Activated CD8-positive, alpha-beta memory T cell treated with anti-CD3 and anti-CD28 coated beads, Interleukin-2, amount 10 ng/mL, durations not matched to agents 7 days and 5 days (primary cell): ENCODE measurements at places on chromosomes 2 and 18. TPM values are rescaled to one million over a fixed set of nuclear protein-coding genes. Genes with fewer than 3 reads are reported as not detected.

DNA sequence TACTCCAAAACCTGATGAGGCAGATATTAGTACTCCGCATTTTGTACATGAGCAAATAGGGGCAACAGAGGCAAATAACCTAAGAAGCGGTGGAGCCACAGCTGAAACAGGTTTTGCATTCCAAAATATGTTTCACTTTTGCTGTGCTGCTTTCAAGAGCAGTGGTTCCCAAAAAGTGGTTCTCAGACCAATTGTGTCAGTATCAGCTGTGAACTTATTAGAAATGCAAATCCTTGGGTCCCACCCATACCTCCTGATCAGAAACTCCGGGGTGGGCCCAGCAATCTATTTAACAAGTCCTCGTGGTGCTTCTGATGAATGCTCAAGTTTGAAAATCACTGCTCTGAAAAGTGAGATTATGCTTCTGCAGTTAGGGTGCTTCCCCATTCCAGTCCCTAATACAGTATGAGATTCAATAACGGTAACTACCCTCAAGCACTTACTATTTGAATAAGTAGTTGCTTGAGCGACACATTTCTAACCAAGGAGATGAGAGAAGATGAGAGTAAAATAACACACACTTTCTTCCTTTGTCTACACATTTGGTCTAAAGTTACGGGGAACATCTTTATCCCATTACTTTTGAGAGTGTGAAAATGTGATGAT lies 17.8 kb upstream of the TCF4 start:
- H3K27me3 ChIP-seq: no peaks in the 10 kb centered on the region
- H3K4me1 ChIP-seq: no peaks in the 10 kb centered on the region
- no peak for DNase-seq
- no peak overlapping the region for H3K27ac ChIP-seq

DNA sequence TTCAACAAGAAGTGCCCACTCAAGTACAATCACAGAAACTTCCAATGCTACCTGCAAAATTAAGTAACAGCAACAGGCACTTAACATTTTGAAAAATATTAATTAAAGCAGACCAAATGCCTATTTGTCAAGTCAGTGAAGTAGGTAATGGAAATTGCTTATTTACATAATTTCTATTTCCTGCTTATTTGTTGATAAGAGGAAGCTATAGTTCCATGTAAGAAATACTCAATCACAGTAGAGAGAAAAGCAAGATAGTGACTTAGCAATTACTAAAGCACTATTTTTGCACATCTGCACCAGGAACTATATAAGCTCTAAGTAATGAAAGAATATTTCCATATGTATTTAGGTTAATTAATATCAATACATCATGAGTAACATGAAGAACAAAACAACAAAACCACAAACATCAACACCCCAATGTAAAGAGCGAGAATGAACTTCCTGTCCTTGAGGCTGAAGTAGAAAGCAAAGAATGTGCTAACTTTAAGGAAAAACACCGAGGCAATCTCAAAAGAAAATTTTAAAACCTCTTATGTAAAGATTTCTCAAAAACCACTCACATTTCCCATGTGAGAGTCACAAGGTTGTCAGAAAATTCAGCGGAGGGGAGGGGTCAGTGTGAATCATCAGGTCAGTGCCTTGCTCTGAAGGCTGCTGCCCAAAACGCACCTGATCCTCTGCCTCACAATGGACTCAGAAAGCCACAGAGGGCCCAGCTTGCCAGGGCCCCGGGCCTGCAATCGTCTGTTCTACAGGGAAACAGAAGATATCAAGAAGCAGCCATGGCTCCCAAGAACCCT lies 12.5 kb downstream of the NPC1 start:
- peaks cover 38% of the 10 kb centered on the region for H3K4me1 ChIP-seq
- peaks cover 41% of the 10 kb centered on the region for H3K36me3 ChIP-seq
- H3K27me3 ChIP-seq: no peaks in the 10 kb centered on the region
- peak overlapping the region; percentile 81 for H3K27ac ChIP-seq

DNA sequence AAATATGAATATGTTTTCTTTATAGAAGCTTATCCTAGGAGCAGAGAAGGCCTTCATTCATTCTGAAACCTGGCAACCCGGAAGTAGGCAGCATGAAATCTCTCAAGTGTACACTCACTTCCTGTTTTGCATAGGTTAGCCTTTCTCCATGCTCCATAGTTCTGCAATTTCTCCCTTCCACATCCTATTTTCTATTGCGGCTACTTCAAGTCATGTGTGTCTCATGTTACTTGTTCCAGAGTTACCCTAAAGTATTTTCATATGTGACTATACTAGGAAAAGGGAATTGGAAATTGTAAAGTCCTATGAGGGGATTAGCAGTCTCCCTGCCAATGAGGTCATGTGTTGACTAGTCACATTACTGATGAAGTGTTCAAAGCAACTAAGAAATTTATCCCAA lies 320.6 kb downstream of the NCKAP5 start:
- DNase-seq: no peak
- no peaks in the 10 kb centered on the region for H3K36me3 ChIP-seq
- H3K4me1 ChIP-seq: no peaks in the 10 kb centered on the region
- no peak overlapping the region for H3K4me3 ChIP-seq
- H3K27ac ChIP-seq: no peak overlapping the region
- no peaks in the 10 kb centered on the region for H3K27me3 ChIP-seq

GRCh38 chr2:182716650-182716979 lies 558 bp downstream of the DNAJC10 start:
- H3K36me3 ChIP-seq: peaks cover 5% of the 10 kb centered on the region
- peaks cover 8% of the 10 kb centered on the region for H3K4me1 ChIP-seq
- H3K4me3 ChIP-seq: no peak overlapping the region
- no peak overlapping the region for H3K27ac ChIP-seq

DNA sequence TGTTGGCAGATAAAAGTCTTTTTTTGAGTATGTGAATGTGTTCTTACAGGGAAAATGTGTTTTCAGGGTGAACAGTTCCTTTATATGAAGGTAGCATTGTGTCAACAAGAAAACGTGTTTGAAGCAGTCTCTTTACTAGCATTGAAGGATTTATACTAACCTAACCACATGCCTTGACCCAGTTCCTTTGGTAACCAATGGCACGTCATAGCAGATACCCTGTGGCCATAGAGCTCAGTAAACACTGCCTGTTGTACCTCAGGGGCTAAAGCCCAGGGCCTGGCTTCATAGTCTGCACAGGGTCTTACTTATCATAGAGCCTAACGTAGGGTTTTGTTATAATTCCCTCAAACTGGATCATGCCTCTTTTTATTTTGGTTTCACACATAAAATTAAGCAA lies 32.1 kb upstream of the NFU1 start:
- no peaks in the 10 kb centered on the region for H3K27me3 ChIP-seq
- no peak overlapping the region for H3K27ac ChIP-seq
- no peak overlapping the region for H3K4me3 ChIP-seq
- H3K36me3 ChIP-seq: peaks cover 41% of the 10 kb centered on the region

- peak overlapping the region; percentile 45 for H3K4me3 ChIP-seq
- H3K27ac ChIP-seq: peak overlapping the region; percentile 93
- H3K4me1 ChIP-seq: peaks cover 55% of the 10 kb centered on the region
- H3K27me3 ChIP-seq: no peaks in the 10 kb centered on the region
- peak; percentile 66 for DNase-seq
- H3K36me3 ChIP-seq: peaks cover 5% of the 10 kb centered on the region
Measured at GRCh38 chr2:195563857-195564512, 93.0 kb upstream of the SLC39A10 start.

DNA sequence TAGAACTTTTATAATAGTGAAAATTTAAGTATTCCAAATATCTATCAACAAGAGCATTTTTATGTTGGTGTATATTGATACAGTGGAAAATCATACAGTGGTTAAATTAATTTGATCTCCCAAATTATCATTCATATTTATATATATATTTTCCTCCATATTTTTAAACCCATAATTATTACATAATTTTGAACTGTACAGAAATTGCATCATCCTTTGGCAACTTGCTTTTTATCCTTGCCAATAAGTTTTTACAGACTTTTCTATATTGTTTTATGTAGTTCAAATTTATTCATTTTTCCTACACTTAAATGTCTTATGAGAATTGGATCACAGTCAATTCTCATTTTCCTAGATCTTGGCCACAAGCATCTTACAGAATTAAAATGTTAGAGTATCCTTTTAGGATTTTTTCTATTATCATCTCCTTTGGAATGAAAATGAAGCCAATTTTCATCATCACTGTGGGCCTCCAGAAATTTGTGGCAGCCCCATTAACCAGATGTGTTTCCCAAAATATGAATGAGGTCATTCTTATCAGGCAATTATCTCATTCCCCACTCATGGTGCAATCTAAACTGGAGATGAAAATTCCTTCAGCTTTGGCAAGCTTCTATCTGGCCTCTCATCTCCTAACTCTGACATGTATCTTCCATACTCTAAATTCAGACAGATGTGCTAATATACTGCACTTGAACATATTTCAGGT lies 94.2 kb upstream of the DLGAP1 start:
- H3K36me3 ChIP-seq: no peaks in the 10 kb centered on the region
- no peak overlapping the region for H3K27ac ChIP-seq
- no peaks in the 10 kb centered on the region for H3K27me3 ChIP-seq

GRCh38 chr18:41989508-41989907 lies 34.5 kb downstream of the PIK3C3 start:
- H3K4me3 ChIP-seq: no peak overlapping the region
- no peak overlapping the region for H3K27ac ChIP-seq
- DNase-seq: no peak
- peaks cover 36% of the 10 kb centered on the region for H3K36me3 ChIP-seq
- peaks cover 12% of the 10 kb centered on the region for H3K4me1 ChIP-seq

GRCh38 chr18:59724103-59724502 lies 26.9 kb upstream of the CCBE1 start:
- no peaks in the 10 kb centered on the region for H3K4me1 ChIP-seq
- no peaks in the 10 kb centered on the region for H3K36me3 ChIP-seq
- H3K4me3 ChIP-seq: no peak overlapping the region
- no peak for DNase-seq
- H3K27me3 ChIP-seq: peaks cover 3% of the 10 kb centered on the region

GRCh38 chr2:241573741-241574140 lies 15.2 kb downstream of the BOK start:
- no peaks in the 10 kb centered on the region for H3K27me3 ChIP-seq
- no peaks in the 10 kb centered on the region for H3K4me1 ChIP-seq
- H3K4me3 ChIP-seq: no peak overlapping the region
- no peaks in the 10 kb centered on the region for H3K36me3 ChIP-seq
- no peak overlapping the region for H3K27ac ChIP-seq

DNA sequence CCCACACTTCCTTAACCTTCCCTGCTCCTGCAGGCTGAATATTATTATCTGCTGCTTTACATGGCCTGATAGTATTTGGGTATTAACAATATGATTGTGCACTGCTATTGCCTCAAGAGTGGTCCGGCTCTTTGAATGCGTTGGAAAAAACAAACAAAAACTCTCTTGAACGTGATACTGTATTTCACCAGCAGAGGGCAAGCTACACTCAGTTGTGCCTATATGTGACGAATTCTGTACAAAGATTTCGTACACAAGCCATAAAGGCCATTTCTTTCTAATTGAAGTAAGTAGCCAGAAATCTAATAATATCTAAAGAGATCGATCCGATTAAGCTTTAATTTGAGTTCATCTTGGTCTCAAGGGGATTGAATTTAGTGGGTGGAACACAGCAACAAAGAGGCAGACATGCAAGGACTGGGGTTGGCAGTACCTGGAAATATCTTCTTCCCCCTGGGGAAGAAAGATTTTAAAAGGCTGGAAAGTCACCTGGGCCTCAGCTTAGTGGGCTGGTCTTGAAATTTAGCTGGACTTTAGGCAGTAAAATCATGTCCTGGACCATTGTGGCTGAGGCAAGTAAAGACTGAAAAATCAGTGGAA lies 49.3 kb upstream of the RAB6D start:
- H3K27ac ChIP-seq: no peak overlapping the region
- no peak overlapping the region for H3K4me3 ChIP-seq
- H3K4me1 ChIP-seq: peaks cover 9% of the 10 kb centered on the region
- H3K36me3 ChIP-seq: no peaks in the 10 kb centered on the region
- no peak for DNase-seq

- peaks cover 16% of the 10 kb centered on the region for H3K4me1 ChIP-seq
- H3K36me3 ChIP-seq: peaks cover 10% of the 10 kb centered on the region
- peak; percentile 34 for DNase-seq
- no peak overlapping the region for H3K4me3 ChIP-seq
- H3K27ac ChIP-seq: no peak overlapping the region
Measured at GRCh38 chr2:230934231-230935129, 9.4 kb upstream of the GPR55 start.

DNA sequence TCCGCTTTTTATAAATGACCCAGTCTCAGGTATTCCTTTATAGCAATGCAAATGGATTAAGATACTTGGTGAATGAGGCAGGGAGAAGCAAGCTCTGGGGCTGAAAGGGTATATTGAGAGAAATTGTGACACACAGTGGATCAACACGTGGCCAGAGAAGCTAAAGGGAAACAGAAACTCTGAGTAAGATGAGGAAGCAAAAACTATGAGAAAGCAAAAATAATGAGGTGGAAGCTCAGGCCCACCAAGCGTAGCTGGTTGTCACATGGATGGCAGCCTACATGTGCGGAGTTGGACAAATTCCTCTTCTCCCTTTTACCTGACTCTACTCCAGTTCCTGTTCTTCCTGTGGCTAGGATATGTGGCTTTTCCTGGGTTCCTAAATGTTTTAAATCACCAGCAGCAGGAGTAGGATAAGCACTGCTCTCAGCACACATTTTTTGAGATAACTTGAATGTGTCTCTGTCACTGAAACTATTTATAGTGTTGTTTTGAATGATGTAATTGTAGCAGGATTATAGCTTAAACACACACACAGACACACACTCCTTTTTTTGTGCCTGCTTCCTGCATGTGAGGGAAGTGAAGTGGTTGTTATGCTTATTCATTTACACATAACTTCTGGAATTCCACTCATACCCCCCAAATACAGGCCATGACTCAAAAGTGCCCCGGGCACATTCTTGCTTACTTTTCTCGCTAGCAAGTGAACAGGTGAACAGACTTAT lies 30.1 kb upstream of the EPC2 start:
- H3K36me3 ChIP-seq: peaks cover 2% of the 10 kb centered on the region
- H3K4me3 ChIP-seq: no peak overlapping the region
- peaks cover 14% of the 10 kb centered on the region for H3K4me1 ChIP-seq
- H3K27ac ChIP-seq: peak overlapping the region; percentile 1
- no peak for DNase-seq

DNA sequence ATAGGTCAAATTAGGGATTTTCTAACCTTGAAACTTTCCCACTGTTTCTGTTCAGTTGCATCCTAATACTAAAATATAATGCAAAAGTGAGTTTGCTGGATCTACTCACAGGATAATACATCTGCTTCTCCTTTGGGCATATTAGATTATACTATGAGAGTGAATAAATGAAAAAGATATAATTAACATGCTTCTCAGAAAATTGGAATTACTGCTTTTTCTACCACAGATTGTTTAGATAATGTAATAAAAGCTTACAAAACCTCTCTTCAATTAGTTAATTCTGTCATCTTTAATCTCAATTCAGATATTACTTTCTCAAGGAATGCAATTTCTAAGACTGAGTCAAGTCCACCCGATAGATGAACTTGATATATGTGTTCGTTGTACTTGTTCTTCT lies 1077.2 kb upstream of the CDH2 start:
- H3K4me3 ChIP-seq: no peak overlapping the region
- H3K36me3 ChIP-seq: no peaks in the 10 kb centered on the region
- H3K4me1 ChIP-seq: no peaks in the 10 kb centered on the region

Gene VIL1
- total RNA-seq: not detected

Gene ZSWIM2
- not detected for total RNA-seq

Gene HOXD1
- not detected for total RNA-seq

Gene LIMS3
- total RNA-seq: 0.93 TPM

Gene FKBP1B
- total RNA-seq: 4.6 TPM

Gene TMEM178A
- total RNA-seq: not detected

Gene MOGAT1
- not detected for total RNA-seq

Gene DPYSL5
- not detected for total RNA-seq

Gene CNRIP1
- total RNA-seq: not detected

Gene TRIM43B
- total RNA-seq: not detected

Gene PROC
- total RNA-seq: 0.30 TPM

Gene ANKRD30B
- total RNA-seq: not detected

Gene GPR75
- 3.3 TPM for total RNA-seq
